ENCODE measurements at places on chromosomes 1 and 21.

GRCh38 chr1:235766794-235767285 lies 99.9 kb downstream of the LYST start:
- no peaks in the 10 kb centered on the region for H3K27me3 ChIP-seq
- H3K4me3 ChIP-seq, result no peak overlapping the region
- no peak overlapping the region for H3K27ac ChIP-seq
- H3K4me1 ChIP-seq, result peaks cover 9% of the 10 kb centered on the region

GRCh38 chr1:222454186-222454585 lies 93.7 kb downstream of the HHIPL2 start:
- no peak for DNase-seq
- H3K27me3 ChIP-seq, result no peaks in the 10 kb centered on the region
- H3K36me3 ChIP-seq, result peaks cover 2% of the 10 kb centered on the region
- no peak overlapping the region for H3K4me3 ChIP-seq
- H3K27ac ChIP-seq, result no peak overlapping the region

DNA sequence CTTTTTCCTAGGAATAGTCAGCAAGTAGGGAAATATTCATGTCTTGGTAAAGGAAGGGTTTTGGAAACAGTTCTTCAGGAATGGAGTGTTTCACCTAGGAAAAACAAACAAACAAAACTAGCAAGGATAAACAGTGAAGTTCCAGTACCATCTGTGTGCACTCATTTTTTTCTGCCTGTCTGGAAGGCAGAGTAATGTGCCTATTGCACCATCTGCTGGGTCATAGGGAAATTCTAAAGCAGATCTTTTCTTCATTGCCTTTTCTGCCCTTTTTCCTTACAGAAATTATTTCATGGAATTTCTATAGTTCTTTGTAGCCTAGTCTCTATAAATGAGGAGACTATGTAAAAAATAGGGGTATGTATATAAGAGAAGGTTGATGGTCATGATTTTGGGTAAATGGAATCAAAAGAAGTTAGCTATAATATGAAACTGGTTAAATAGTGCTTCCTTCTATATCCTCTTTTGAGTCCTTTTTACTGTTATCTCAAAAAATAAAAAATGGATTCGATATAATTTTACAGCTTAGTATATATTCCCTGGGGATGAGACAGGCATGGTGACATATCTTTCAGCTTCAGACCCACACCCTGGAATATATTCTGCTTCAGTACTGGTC lies 3.4 kb upstream of the HRNR start:
- no peak for DNase-seq
- no peaks in the 10 kb centered on the region for H3K27me3 ChIP-seq
- H3K4me3 ChIP-seq, result no peak overlapping the region
- H3K27ac ChIP-seq, result no peak overlapping the region

DNA sequence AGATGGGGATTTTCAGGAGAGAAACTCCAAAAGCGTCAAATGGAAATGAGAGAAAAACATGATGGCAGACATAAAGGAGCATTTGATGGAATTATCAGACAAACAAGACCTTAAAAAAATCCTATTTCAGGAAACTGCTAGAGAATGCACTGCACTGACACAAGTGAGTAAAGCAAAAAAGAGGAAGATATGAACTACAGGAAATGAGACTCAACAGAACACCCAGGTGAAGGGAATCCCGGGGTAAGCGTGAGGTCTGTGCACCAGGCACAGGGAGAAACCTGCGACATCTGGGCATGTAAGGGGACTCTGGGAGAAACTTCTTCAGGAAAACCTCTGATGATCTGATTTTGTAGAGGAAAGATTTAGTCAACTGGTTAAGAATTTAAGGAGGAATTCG lies 2.8 kb downstream of the TARBP1 start:
- H3K4me3 ChIP-seq, result peak overlapping the region; percentile 55

- no peak for DNase-seq
- no peak overlapping the region for H3K4me3 ChIP-seq
- no peaks in the 10 kb centered on the region for H3K27me3 ChIP-seq
- H3K4me1 ChIP-seq, result no peaks in the 10 kb centered on the region
- peaks cover 20% of the 10 kb centered on the region for H3K36me3 ChIP-seq
Observed at GRCh38 chr1:243686159-243686558, 163.9 kb downstream of the AKT3 start.

DNA sequence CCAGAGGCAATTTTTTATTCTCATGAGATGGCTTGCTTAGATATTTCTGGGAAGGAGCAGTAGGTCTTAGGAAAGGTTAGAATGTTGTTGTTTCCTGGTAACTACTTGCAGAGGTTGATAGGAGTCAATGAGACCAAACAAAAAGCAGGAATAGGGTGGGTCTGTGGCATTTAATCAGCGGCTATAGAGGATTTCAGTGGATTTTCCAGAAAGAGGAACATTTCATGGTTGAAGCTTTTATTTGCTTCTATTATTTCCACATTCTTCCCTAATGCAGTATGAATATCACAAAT lies 111.3 kb upstream of the PALMD start:
- H3K4me1 ChIP-seq, result no peaks in the 10 kb centered on the region
- H3K27ac ChIP-seq, result no peak overlapping the region
- no peak overlapping the region for H3K4me3 ChIP-seq
- H3K27me3 ChIP-seq, result peaks cover 4% of the 10 kb centered on the region
- no peak for DNase-seq

GRCh38 chr1:27773826-27774445 lies 917 bp downstream of the STX12 start:
- H3K27me3 ChIP-seq, result no peaks in the 10 kb centered on the region
- H3K36me3 ChIP-seq, result peaks cover 9% of the 10 kb centered on the region
- peak overlapping the region; percentile 98 for H3K27ac ChIP-seq

GRCh38 chr1:32953495-32953894 lies 11.1 kb downstream of the RNF19B start:
- H3K36me3 ChIP-seq, result peaks cover 21% of the 10 kb centered on the region
- no peak overlapping the region for H3K27ac ChIP-seq
- no peaks in the 10 kb centered on the region for H3K27me3 ChIP-seq
- DNase-seq, result no peak
- no peak overlapping the region for H3K4me3 ChIP-seq
- peaks cover 16% of the 10 kb centered on the region for H3K4me1 ChIP-seq

DNA sequence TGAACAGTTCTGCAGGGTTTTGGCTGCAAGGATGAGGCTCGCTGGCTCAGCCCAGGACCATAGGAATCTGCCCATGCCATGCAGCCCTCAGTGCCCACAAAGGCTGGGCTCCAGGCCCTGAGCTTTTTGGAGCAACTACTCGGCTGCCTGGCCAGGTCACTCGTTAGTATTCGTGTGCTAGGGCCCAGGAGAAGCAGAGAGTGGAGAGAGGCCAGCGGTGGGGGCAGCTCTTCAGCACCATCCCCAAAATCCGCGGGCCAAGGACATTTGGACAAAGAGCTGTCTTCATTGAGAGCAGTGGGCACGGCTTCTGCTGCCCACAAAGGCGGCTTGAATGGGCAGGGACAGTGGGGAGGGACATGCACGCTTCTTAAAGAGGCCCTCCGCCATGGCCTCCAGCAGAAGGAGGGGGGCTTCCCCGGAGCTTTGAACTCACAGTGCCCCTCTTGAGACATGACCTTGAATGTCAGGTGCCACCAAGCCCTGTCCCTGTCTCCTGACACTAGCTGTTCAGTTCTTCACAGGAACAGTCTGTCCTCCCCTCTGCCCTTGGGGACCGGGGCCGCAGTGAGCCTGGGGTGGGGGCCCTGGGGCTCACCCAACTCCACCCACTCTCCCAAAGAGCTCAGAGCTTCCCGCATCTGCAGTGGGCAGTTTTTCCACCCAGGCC lies 106.1 kb upstream of the ARHGEF16 start:
- DNase-seq, result no peak
- H3K36me3 ChIP-seq, result no peaks in the 10 kb centered on the region
- H3K27me3 ChIP-seq, result no peaks in the 10 kb centered on the region
- H3K4me1 ChIP-seq, result no peaks in the 10 kb centered on the region

DNA sequence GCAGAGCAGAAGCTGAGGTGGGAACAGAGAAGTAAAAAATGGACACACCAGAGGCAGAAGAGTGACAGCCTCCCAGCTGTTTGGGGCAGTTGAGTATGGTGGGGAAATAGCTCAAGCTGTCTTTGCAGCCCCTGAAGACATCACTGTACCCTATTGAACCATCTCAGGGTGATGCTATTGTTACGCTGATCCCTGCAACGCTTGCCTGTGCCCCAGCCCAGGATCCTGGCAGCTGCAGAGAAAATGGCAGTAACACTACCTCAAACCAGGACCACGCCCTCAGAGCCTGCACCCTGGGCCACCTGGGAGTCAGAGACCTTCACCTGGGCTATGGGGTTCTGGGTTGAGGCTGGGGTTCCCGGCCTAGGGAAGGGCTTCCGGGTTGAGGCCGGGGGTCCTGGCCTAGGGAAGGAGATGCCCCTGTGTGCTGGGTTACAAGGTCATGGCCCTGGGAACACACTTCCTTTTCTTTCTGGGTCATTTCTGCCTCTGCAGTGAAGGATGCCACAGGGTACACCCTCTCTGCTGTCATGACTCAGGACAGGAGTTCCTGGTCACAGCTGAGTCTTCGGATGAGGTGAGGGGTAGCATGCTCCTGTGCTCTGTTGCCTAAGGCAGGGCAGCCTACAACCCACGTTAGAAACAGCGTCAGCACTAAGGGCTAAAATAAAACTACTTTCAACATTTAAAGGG lies 11.6 kb downstream of the BSND start:
- H3K4me1 ChIP-seq, result no peaks in the 10 kb centered on the region
- H3K36me3 ChIP-seq, result no peaks in the 10 kb centered on the region
- no peak overlapping the region for H3K27ac ChIP-seq
- no peak for DNase-seq
- no peak overlapping the region for H3K4me3 ChIP-seq

GRCh38 chr1:116360429-116361173 lies 12.4 kb upstream of the ATP1A1 start:
- DNase-seq, result no peak
- H3K4me1 ChIP-seq, result peaks cover 10% of the 10 kb centered on the region
- no peak overlapping the region for H3K27ac ChIP-seq

DNA sequence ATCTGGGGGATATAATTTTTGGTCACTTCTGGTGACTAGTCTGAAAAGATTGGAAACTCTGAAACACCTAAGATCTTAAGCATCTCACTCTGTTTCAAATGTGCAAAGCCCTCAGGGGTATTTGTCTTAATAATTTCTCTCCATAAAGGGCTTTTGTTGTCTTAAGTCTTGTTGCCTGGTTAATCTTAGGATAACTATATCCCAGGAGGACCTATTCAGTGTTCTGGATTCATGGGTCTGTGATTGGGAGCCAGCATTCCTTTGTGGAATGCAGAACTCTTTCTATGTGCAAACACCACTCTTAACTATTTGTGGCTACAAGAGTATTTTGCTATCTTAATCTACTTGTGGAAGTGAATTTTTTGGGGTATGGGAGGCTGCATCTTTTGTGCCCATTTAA lies 1573.0 kb upstream of the PRMT6 start:
- no peak for DNase-seq
- H3K36me3 ChIP-seq, result no peaks in the 10 kb centered on the region
- H3K4me3 ChIP-seq, result no peak overlapping the region
- H3K27ac ChIP-seq, result no peak overlapping the region

- no peak overlapping the region for H3K27ac ChIP-seq
- H3K27me3 ChIP-seq, result peaks cover 12% of the 10 kb centered on the region
- no peak for DNase-seq
- H3K36me3 ChIP-seq, result peaks cover 4% of the 10 kb centered on the region
- H3K4me1 ChIP-seq, result peaks cover 4% of the 10 kb centered on the region
Observed at GRCh38 chr1:108811611-108812010, 45.3 kb downstream of the AKNAD1 start.

DNA sequence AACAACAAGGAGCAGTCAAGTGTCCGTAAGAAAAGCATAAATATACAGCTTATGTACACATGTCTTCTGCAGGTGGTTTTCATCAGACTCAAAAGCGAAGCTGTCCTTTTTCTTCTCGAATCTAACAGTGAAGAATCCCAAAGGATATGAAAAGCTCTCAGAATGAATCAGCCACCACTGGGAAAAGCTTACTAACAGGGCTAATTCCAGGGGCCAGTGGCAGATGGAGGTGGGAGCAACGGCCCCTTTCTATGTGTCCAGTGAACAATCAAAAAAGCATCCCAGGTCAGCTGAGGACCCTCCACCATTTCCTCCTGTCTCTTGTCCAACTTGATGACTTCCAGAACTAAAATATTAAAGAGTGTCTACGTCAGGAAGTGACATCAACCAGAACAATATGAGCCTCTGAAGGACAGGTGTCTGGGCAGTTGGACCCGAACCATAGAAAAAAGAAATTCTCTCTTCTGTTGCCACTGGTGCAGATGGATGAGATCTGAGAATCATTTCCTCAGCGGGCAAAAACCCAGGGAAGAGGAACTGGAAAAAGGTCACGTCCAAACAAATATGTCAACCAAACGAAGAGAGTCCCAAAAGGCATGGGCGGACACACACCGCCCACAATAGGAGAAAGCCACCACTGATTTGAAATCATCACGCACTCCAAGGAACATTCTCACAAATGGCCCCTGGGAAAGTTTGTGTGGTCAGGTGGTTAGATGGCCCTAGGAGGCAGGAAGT lies 70.4 kb upstream of the TIAM1 start:
- H3K27ac ChIP-seq, result no peak overlapping the region
- H3K27me3 ChIP-seq, result no peaks in the 10 kb centered on the region
- H3K4me1 ChIP-seq, result peaks cover 2% of the 10 kb centered on the region
- H3K36me3 ChIP-seq, result peaks cover 13% of the 10 kb centered on the region
- H3K4me3 ChIP-seq, result no peak overlapping the region

GRCh38 chr1:63074321-63074720 lies 248.0 kb upstream of the FOXD3 start:
- no peaks in the 10 kb centered on the region for H3K4me1 ChIP-seq
- H3K27me3 ChIP-seq, result peaks cover 36% of the 10 kb centered on the region
- H3K4me3 ChIP-seq, result no peak overlapping the region
- no peak for DNase-seq
- no peak overlapping the region for H3K27ac ChIP-seq
- H3K36me3 ChIP-seq, result no peaks in the 10 kb centered on the region

DNA sequence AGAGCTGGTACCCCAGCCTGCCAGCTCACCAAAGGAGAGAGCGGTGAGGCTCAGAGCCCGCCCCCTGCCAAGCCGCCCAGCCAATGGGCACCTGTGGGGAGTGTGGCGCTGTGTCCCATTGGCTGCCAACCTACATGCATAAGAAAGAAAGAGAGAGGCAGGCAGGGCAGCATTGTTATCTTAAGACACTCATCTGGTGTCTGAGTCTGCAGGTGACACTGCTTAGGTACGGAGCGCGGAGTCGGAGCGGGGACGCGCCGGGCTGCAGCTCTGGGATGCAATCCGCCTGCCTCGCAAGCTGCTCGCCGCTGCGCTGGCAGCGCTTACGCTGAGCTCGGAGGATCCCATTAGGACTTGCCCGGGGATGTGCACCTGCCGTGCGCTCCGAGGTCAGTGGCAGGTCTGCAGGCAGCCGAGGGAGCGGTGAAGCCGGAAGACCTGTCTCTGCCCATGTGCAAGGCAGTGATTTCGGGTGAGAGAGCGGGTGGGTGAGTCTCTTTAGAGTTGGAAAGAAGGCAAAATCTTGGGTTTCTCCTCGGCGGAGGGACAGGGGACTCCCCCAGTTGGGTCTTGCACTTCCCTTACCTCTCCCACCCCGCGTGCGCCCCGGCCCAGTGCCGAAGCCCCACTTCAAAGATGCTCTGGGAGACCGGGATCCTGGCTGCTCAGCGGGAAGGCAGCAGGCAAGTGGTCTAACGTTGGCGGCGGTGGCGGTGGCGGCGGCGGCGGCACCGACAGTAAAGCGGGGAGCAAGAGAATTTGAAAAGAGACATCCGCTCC lies at the start of gene BRINP2:
TSS of gene BRINP2 (plus strand) at position 203 of the 780 bp plus-strand sequence. CDS start 58,919 bp downstream, outside the sequence.
- H3K27me3 ChIP-seq, result peaks cover 3% of the 10 kb centered on the region
- DNase-seq, result no peak
- H3K4me3 ChIP-seq, result no peak within 1 kb of the TSS
- H3K36me3 ChIP-seq, result no peaks in the 10 kb centered on the region
- H3K4me1 ChIP-seq, result no peaks in the 10 kb centered on the region

- no peak overlapping the region for H3K4me3 ChIP-seq
- H3K27me3 ChIP-seq, result no peaks in the 10 kb centered on the region
- H3K36me3 ChIP-seq, result no peaks in the 10 kb centered on the region
- H3K27ac ChIP-seq, result no peak overlapping the region
- no peak for DNase-seq
- no peaks in the 10 kb centered on the region for H3K4me1 ChIP-seq
Observed at GRCh38 chr1:240149484-240150094, 57.9 kb downstream of the FMN2 start.
